ENCODE measurements at places on chromosomes 11 and 22.

- no peak for DNase-seq
Observed at GRCh38 chr11:40491341-40491740, 968.1 kb downstream of the LRRC4C start.

DNA sequence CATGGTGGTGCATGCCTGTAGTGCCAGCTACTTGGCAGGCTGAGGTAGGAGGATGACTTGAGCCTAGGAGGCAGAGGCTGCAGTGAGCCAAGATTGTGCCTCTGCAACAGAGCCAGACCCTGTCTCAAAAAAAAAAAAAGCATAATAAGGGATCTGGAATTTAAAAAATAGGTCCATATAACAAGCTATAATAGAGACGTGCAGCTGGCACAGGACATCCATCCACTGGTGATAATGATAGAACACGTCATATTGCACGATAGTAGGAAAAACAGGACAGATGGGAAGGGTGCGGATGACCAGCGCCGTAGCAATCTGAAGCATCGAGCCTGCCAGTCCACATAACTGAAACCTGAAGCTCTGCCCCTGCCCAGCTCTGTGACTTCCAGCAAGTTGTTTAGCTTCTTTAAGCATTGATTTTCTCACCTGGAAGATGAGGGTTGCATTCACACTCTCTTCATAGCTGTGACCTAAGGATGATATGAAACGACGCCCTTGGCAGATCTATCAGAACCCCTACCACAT, 60.3 kb upstream of the PRODH start:
- DNase-seq, result no peak

GRCh38 chr11:18132341-18132740, at the start of gene MRGPRX3:
MRGPRX3 (plus strand) TSS chr11:18132571; CDS start chr11:18137203, 4,632 bp downstream.
- DNase-seq, result no peak

DNA sequence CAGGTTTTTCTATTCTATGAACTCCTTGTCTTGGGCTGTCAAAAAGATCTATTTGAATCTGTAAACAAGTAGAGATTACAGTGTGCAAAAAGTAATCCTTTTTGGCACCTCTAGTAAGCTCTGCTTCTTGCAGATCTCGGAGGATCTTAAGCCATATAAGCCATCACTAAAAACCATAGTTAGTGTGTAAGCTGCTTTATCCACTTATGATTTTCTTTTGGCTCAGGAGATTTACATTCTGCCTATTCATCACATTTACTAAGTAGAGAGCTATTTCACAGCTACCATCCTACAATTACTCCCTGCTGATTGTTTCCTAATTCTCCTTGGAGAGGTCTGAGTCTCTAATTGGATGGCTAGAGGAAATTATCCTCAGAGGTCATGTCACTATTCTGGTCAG, 385.7 kb downstream of the AASDHPPT start:
- no peak for DNase-seq

GRCh38 chr11:121421149-121421901, 30.8 kb upstream of the SORL1 start:
- DNase-seq, result no peak

DNA sequence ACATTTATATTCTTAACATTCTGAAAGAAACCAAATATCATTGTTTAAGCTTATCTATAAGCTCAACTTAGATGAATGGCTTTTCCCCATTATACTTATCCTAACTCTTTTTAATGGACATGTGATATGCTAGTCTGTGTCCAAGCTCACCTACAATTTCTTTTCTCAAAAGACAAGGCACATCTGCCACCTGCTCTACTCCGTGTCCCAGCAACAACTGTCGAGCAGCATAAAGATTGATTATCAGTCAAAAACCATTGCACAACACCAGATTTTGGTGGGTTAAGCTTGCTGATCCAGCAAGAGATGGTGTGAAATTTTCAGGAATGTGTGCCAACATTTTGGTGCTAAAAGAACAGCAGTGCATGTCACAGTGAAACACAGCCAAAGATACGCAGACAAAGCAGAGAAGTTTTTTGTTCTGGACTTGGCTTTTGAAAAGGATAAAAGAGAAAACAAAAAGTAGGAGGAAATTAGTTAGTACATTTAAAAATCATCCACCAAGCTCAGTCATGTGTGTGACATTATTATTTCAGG, 65.8 kb downstream of the DCDC1 start:
- DNase-seq, result no peak

DNA sequence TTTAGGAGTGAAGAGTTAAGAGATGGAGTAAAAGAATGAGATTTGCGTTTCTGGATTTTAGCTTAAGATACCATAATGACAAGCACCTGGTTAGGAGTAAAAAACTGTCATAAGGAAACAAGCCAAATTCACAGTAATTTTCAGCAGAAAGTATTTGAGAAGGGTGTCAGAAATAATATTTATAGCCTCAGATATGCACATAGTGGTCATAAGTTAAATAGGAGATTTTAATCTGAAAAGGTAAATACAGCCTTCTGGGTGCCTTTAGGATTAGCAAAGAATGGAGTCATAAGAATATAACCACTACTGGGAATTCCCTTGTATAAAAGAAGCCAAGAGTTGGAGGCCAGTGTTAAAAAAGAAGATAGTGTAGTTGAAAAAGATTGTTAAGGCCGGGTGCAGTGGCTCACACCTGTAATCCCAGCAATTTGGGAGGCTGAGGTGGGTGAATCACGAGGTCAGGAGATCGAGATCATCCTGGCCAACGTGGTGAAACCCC, 160.1 kb downstream of the SWAP70 start:
- no peak for DNase-seq

DNA sequence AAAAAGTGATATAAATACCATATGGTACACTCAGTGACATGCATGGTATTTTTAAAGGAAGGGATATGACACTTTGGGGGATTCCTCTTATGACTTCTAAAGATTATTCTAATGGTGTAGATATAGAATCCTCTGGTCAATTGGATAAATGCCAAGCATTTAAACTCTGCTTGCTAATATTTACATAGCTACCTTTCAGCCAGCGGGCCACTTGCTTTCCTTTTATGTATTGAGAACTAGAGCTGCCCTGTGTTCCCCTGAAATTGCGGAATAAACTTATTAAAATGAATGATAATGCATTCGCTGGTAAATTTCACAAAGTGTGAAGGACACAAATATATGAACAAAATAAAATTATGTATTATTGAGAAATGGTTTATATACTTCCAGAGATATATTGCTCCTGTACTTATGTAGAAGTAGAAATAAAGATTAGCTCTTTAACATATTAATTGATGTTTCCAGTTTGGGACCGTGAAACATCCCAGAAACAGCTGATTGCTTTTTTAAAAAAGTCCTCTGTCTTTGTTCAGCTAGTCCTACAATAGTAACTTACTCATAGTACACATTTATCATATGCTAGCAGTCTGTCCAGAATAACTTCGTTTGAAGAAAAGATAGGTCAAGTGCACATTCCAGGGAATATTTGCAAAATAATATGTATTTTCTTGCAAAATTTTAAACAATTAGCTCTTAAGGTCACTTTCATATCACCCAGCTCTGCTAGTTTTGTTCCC, 40.1 kb upstream of the CARD18 start:
- DNase-seq, result no peak

- DNase-seq, result no peak
Observed at GRCh38 chr11:79421820-79422219, 19.0 kb downstream of the TENM4 start.

DNA sequence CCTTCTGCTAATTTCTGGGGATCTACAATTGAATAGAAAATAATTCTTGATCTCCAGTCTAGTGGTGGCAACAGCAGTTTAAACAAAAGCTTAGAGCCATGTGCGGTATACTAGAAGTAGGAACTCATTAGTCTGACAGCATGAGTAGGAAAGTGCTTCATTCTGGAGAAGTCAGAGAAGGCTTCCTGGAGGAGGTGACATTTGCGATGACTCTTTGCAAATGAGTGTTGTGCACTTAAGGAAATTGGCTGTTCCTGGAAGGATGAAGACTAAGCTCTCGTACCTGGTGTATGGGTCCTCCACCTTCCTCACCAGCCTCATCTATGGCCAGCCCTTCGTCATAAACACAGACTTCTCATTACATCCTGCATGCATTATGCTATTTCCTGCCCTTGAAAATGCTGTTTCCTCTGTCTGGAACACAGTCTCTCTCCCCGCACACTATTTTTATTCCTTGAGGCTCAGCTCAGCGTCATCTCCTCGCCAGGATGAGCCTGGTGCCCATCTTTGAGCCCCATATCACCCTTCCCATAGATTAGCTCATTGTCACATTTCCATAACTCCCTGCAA, 132.9 kb downstream of the PKNOX2 start:
- DNase-seq, result no peak

- no peak for DNase-seq
Observed at GRCh38 chr11:133951327-133952198, 5.2 kb downstream of the IGSF9B start.

- no peak for DNase-seq
Observed at GRCh38 chr11:8183111-8183510, 14.3 kb upstream of the RIC3 start.

DNA sequence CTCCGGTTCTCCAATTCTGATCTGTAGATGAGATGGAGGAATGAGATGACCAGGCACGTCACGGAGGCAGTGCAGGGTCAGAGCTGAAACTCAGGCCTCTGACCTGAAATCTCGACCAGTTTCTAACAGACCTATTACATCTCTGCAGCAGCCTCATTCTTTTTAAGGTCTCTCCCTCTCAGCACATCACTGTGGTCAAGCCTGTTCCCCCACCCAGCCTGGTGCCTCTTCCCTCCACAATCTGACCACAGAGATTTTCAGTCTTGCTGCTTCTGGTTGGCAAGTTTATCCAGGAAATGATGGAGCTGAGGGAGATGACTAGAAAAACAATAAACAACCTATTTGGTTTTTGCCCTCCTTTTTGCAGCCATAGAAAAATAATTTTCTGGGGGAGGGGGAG, 9.5 kb downstream of the GRAMD1B start:
- no peak for DNase-seq

DNA sequence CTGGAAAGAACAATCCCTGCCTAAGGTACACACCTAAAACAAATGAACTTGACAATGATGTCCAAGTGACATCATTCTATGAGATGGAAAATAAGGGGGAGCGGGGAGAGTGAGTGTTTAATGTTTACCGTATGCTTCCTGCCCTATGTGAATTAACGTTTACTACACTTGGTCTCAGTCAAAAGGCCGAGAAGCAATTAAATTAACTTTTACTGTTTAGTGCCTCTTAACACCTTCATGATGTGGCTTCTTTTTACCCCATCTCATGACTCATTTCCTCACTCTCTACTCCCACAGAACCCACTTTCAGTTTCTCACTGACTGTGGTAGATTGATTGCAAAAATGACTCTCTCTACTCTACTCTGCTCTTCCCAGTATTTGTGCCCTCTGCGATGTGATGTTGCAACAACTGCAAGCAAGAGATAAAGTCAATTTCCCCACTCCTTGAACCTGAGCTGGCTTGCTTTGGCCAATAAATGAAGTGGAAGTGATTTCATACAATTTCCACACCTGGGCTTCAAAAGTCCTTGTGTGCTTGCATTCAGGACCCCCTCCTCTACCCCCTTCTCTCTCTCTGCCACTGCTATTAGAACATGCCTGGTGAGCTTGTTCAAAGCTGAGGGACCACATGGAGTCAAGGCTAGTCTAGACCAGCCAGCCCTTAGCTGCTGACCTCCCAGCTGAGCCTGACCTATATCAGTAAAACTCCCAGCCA, 11.6 kb upstream of the ALKBH3 start:
- DNase-seq, result no peak

DNA sequence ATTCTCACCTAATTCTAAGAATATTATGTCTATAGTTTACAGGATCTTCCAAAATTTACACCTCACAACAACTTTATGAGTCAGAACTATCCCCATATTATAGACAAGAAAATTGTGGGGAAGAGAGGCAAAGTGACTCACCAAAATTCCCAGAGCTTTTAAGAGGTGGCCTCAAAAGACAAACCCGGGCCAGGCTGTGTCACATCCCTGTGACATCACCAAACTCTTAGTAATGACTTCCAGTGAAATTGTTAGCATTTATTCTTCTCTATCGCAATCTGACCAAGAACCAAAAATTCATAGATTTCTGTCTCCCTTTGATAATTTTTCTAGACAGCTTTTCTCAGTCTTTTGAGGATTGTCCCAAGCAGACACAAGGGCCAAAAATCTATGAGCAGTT, 134.3 kb downstream of the SNX19 start:
- no peak for DNase-seq

Measured in mesothelial cell of epicardium (in vitro differentiated cells).